Esophagus mucosa (tissue), 1 donor: ENCODE measurements at places on chromosomes 4 and X. TPM values are rescaled to one million over a fixed set of nuclear protein-coding genes. Genes with fewer than 3 reads are reported as not detected.

Gene TCEANC
- 2.0 TPM for total RNA-seq

Gene FRG2
- total RNA-seq: not detected

Gene FGF5
- not detected for total RNA-seq

DNA sequence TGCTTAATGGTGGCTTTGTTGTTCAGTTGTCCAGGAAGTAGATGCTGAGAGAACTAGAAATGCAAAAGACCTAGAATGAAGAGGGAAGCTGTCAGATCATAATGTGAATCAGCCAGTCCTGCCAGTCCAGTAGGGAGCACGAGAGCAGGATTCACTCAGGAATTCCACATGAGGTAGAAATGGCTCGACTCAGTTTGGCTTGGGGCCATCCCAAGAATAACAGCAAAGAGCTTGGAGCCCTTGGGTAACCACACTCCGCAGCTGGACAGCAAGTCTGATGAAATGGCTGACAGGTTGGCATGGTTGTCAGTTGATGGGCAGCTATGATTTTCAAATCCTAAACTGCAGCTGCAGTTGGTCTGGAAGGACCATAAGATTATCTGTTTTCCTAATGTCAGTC lies 44.5 kb upstream of the WDR1 start:
- ATAC-seq: no peak

- no peak for ATAC-seq
Observed at GRCh38 chr4:107147873-107148272, 111.8 kb upstream of the DKK2 start.

DNA sequence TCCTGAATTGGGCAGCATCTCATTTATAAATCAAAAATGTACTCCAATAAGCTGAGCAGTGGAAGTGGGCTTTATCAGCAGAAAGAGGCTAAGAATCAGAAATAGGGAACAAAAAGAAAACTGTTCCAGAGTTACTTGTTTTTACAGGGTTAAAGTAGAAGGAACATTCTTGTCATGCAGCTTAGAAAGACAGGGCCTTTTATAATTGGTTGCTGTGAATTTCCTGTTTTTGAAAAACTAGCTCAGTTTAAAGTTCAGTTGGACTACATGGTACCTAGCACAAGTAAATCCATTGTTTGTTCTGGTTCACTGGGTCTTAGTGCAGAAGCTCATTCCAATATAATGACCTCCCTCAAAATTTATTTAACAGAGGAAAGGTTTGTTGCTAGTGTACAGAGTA lies 200.8 kb downstream of the GRIA2 start:
- ATAC-seq: no peak

GRCh38 chrX:11757397-11757718 lies 679 bp upstream of the MSL3 start:
- ATAC-seq: no peak
